NCI-H1092 (cell line): ENCODE measurements at places on chromosomes 5 and 9.

DNA sequence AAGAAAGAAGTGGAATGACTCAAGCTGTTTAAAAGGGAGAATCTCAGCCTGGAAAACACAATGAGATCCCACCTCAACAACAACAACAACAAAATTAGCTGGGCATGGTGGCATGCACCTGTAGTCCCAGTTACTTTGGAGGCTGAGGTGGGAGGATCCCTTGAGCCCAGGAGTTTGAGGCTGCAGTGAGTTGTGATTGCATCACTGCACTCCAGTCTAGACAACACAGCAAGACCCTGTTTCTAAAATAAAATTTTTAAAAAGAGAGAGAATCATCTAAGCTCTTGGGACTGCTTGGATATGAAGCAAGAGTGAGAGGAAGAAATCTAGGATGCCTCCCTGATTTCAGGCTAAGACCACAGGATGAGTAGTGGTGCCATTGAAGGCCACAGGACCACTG, 47.4 kb upstream of the KIF2A start:
- no peak for DNase-seq

DNA sequence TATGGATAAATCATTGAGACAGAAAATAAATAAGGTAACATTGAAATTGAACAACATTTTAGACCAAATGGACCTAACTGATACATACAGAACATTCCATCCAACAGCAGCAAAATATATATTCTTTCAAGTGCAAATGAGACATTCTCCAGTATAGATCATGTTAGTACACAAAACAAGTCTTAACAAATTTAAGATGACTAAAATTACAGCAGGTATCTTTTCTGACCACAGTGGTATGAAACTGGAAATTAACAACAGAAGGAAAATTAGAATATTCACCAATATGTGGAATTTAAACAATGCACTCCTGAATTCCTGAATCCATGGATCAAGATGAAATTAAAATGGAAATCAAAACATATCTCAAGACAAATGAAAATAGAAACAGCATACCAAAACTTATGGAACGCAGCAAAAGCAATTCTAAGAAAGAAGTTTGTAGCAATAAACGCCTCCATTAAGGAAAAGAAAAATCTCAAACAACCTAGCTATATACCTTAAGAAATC, 115.6 kb downstream of the ADAMTS12 start:
- no peak for DNase-seq

DNA sequence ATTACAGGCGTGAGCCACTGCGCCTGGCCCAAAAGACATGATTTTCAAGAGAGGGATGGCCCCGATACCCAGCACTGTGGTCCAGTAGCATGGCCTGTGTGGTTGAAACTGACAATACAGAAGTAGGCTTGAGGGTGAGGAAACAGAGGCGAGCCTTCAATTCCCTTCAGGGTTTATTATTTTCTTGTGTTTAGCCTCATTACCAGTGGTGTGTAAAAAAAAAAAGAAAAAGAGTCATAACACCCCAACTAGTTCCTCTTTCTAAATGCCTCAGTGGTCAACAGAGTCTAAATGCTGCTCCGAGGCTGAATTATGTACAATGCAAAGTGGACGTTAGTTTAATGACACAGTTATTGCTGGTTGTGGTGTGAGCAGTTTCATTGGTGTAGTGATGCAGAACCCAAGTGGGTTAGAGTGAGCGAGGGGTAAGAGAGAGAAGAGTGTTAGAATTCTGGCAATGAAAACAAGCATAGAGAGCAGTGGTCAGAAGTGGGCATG, 58.8 kb downstream of the SNX30 start:
- DNase-seq = no peak

- no peak for DNase-seq
Observed at GRCh38 chr5:135042595-135042994, 8.6 kb upstream of the PITX1 start.

GRCh38 chr5:137734331-137734730, 1.6 kb downstream of the KLHL3 start:
- DNase-seq = peak; percentile 8

GRCh38 chr9:83000765-83001164, 62.2 kb downstream of the RASEF start:
- no peak for DNase-seq

GRCh38 chr5:116452774-116453368, 121.8 kb downstream of the SEMA6A start:
- DNase-seq = no peak

GRCh38 chr9:71268871-71269635, 147.6 kb upstream of the TRPM3 start:
- DNase-seq = no peak

DNA sequence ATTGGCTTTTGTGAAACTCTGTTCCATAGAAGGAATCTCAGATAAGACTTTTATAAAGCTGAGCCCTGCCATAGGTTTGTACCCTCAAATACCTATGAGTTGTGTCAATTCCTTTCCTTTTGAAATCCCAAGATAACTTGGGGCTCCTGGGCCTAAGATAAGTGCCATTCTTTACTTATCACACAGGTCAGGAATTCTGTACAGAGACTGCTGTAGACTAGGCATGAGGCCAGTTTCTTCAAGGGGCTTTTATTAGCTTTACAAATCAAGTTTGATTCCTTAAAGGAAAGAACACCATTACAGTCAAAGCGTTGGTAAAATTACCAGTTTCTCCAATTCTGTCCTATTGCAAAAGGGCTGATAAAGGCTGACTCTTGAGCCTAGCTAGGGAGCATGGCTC, 39.2 kb downstream of the SHC3 start:
- DNase-seq = no peak

GRCh38 chr5:52743970-52744369, 43.7 kb upstream of the ITGA1 start:
- DNase-seq = no peak
